ENCODE measurements at places on chromosomes 6 and 20.

DNA sequence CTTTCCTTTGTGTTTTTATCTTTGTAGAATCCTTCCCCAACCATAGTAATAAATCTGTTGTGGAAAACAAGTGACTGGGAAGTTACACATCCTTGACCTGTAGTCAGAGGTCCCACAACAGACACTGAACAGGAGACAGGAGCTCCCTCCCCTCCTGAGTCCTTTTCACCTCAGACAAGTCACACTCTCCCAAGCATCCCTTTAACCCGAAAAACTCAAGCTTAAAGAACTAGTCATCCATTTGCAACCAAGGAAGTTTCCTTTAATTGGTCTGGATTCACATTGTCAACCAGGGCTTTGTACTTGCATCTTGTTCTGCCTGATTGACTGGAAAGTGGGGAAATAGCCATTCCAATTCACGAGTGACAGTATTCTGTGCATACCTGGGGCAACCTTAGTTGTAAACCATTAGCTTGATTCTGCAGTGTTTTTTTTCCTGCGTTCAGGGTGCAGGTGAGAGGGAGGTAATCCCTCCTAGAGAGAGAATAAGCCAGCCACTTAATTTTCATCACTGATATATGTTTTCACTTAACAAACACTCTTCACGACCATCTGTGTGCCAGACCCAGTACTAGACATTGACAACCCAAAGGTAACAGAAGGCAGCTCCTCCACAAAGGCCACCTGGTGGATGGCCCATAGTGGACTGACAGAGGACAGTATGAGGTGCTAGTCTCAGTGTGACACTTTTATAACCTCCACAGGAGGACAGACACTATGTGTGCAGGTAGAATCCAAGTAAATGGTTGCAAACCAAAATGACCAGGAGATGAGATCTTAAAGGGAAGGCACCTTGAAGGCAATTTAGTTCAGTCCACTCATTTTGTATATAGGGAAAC is 112.4 kb downstream of the SLX4IP start:
- no peak for DNase-seq

DNA sequence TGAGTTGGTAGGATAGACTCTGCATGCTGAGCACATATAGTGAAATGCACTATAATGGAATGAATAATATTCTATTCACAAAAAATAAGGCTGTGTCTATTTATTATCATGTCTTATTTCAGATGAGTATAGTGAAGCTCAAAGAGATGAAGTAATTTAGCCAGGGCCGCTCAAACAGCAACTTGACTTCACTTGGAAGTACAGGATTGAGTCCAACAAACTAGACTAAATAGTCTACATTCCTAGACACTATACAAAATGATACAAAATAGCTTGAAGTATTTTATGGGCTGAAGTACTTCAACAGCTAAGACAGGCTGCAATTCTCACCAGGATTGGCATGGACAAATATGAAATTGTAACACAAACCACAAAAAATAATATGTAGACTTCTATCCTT is 144.5 kb upstream of the DST start:
- no peak for DNase-seq

DNA sequence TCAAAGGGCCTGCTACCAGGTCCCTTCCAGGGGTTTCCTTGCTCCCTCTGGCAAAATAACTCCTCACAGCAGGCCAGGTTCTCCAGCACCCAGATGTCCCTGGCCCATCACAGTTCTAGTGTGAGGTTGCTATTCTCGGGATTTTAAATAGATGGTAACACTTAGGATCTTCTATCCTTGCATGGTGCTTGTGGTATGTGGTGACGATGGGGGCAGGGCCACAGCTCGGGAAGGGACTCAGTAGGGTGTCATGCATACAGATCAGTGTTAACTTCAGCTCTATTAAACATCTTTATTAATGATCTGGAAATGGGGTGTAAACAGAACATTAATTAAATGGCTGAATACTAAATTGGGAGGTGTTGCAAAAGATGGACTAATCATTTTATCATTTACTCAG is 323.8 kb downstream of the QKI start:
- no peak for DNase-seq

- peak; percentile 48 for DNase-seq
Observed at GRCh38 chr20:4014031-4014474, 1.3 kb downstream of the RNF24 start.

GRCh38 chr6:54106727-54107126 is 4.5 kb upstream of the MLIP start:
- no peak for DNase-seq

- DNase-seq, result no peak
Observed at GRCh38 chr6:25193460-25194171, 85.6 kb upstream of the CARMIL1 start.

DNA sequence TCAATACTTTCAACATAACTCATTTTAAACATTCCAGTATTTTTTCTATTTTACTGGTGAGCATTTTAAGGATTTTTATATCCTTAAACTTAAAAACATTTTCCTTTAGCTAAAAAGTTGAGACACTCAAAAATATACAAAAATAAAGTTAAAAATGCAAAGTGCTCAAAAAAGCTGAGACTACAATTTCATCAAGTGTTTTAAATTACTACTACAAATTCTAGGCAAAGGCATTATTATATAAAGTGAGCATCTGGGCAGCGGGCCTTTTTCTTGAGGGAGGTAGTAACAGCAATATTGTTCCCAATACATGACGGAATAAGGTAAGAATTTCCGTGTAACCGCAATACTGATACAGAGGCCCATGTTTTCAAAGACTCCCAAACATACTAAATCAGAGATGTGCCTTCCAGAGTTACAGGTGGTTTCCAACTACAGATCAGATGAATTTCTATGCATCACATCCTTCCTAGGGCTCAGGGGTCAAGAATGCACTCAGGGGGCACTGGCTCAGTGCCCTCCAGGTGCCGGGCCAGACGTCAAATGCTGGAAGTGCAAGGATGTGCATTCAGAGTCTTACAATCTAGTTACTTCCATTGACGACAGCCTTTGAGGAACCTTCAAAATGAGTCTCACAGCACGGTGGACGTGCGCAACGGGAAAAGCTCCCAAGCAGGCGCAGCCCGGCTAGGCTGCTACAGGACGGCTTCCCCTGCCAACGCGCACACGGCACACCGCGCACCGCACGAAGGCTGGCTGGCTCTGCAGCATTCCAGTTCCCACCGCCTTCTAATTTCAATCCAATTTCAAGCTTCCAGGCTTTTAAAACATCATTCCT is 1.7 kb downstream of the PHF10 start:
- no peak for DNase-seq

GRCh38 chr6:54491431-54491830 is 183.2 kb downstream of the TINAG start:
- no peak for DNase-seq

DNA sequence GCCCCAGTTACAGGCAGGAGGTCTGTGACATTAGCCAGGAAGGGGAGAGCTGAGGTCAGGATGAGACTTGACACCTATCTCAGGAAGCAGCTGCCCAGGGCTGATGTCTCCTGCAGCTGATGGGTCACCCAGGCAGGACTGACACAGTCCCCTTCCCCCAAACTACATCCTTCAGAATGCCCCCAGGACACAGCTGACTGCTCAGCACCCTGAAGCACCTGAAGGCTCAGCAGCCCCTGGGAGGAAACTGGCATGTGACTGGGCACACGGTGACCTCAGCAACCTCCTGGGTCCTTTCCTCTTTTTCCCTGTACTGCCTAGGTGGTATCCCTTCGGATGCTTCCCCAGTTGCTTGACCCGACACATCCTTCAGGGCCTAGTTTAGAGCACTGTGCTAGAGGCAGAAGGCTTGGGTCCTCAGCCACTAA is 1.9 kb downstream of the SDC4 start:
- no peak for DNase-seq

GRCh38 chr20:57265997-57266290 is 497 bp downstream of the BMP7 start:
- no peak for DNase-seq

DNA sequence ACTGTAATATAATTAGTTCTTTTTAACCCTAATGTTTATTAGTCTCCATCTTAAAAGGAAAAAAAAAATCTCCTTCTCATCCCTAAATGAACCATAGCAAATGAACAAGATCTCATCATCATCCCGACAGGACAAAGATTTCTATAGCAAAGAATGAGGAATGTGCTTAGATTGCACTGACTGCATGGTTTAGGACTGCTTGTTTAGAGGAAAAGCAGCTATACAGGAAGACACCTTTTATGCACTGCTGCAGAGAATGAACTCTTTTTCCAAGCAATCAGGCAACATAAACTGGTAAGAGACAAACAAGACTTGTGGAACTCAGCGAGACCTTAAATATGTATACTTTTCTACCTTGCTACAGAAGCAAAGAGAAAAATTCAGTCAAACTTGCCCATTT is 26.8 kb downstream of the CSNK2A1 start:
- DNase-seq, result no peak

GRCh38 chr20:19349879-19350278 is 137.4 kb downstream of the SLC24A3 start:
- no peak for DNase-seq

- no peak for DNase-seq
Observed at GRCh38 chr6:163741342-163741741, 326.8 kb downstream of the QKI start.

GRCh38 chr6:129646642-129647041 is 63.3 kb downstream of the ARHGAP18 start:
- DNase-seq, result no peak

DNA sequence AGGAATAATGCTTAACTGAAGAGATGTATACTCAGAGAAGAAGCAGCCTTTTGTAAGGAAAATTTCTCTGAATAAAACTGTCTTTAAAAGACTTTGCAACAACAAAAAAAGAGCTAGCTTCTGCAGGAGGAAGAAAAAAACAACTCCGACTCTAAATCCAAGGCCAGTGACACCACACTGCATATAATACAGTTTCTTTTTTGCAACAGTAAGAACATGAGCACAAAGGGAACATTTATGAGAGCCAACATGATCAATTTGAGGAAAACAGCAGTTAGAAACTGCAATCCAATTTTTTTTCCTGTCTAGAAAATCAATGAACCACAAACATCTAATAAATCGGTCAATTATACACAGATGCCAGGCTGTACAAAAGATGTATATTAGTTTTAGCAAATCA is 42.9 kb upstream of the UST start:
- DNase-seq, result no peak

Data from CD4-positive, alpha-beta memory T cell (primary cell).